ENCODE measurements at places on chromosomes 4 and X. TPM values are rescaled to one million over a fixed set of nuclear protein-coding genes. Genes with fewer than 3 reads are reported as not detected.

CT45A5 gene
- not detected for total RNA-seq

GRCh38 chrX:71935476-71935875, 24.8 kb downstream of the NHSL2 start:
- DNase-seq, result no peak

GAGE12J gene
- total RNA-seq, result not detected

- no peak for DNase-seq
These were observed 2.0 kb downstream of the HSPA4L start for GRCh38 chr4:127783955-127784770.

DNA sequence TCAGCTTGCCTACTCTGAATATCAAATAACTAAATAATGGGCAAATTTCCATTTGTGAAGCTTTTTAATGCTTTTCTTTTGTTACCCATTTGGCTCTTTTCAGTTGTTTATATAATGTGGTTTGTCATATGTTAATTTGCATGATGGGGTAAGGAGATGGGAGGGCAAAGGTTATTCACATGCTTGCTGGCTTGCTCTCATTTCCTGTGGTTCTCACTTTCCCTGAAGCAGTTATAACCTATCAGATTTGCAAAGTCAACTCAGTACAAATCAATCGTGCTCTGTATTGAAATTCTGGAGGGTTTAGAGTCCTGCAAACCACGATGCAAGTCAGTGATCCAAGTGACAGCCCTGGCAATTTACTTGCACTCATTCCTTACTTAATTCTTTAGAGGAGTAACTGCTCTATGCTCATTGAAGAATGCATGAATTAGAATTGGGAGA, 711.2 kb downstream of the ADGRL3 start:
- DNase-seq, result no peak

DNA sequence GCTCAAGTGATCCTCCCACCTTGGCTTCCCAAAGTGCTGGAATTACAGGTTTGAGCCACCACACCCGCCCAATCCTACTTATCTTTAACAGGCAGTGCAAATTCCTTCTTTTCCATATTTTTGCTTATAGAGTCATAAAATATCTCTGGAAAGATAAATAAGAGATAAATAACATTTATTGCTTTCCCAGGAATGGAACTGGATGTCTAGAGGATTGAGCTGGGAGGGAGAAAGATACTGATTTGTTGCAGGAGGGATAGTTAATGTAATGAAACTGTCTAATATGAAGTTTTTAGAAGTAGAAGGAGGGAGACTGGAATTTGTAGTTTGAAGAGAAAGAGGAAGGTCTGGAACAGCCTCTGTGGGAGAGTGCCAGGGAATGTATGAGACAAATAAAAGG, 20.2 kb downstream of the ITGB1BP2 start:
- DNase-seq, result no peak

DNA sequence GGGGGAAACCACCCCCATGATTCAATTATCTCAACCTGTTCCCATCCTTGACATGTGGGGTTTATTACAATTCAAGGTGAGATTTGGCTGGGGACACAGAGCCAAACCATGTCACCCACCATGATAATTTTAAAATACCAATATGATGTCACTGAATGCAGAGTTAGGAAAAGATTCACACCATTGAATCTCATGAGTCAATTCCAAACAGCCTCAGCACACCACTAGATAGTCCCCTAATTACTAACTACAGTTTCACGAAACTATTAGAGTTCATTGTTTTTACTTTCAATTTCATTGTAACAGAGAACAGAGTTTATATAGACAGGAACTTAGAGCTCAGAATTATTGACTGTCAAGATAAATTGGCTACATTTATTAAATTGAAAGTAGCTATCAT, 410.2 kb downstream of the FAM47A start:
- DNase-seq, result no peak

Data from omental fat pad (tissue), 4 donors.